ENCODE measurements at places on chromosomes 4 and X. TPM values are rescaled to one million over a fixed set of nuclear protein-coding genes. Genes with fewer than 3 reads are reported as not detected.

DNA sequence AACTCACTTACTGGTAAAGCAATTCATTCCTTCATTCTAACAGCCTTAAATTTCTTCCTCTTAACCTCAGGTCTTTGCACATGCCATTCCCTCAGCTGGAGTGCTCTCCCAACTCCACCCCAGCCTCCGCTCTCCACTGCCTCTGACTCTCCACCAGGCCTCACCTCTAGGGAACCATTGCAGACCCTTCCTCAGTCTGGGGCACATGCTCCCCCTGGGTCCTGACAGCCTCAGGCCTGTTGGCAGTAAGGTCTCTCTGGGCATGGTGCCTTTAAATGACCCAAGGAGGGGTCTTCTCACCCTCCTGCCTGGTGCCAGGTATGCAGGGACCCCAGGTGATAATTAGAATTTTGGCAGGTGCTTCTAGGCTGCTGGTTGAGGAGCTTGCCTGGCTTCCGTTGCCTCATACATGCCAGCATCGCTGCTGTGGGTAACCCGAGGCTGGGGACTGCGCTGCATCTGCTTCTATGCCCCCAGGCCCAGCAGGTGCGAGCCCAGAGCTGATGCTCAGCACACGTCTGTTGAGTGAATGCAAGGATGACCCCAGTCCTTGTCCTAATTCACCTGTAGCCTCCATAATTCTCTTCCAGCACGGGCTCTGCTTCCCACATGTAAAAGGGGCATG lies 27.5 kb upstream of the GPR78 start:
- no peaks in the 10 kb centered on the region for H3K4me1 ChIP-seq
- no peak overlapping the region for H3K27ac ChIP-seq
- no peak overlapping the region for H3K4me3 ChIP-seq
- H3K27me3 ChIP-seq = no peaks in the 10 kb centered on the region

- H3K27ac ChIP-seq = no peak overlapping the region
- H3K4me3 ChIP-seq = no peak overlapping the region
- no peak for DNase-seq
These were observed 3.9 kb downstream of the TREX2 start for GRCh38 chrX:153441981-153442380.

The LYAR gene
- total RNA-seq = 69.4 TPM

DNA sequence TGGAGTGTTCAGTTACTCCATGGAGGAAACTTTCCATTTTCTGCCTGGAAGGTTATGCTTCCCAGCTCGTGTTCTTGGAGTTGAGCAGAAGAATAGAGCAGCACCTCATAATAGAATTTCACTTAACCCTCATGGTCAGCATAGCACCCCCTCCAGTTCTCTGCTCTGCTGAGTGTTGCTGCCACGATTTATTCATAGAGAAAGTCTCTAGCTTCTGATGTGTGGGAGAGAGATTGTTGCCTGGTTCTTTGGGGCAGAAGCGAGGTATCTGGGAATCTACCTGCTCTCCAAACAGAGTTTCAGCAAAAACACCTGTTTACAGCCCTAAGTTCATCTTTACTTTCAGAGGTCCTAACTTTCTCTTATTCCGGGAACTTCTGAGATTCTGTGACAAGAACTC lies 3.9 kb upstream of the DTHD1 start:
- H3K27me3 ChIP-seq = no peaks in the 10 kb centered on the region
- DNase-seq = no peak
- peak overlapping the region; percentile 67 for H3K27ac ChIP-seq
- H3K4me1 ChIP-seq = peaks cover 53% of the 10 kb centered on the region
- H3K36me3 ChIP-seq = no peaks in the 10 kb centered on the region
- no peak overlapping the region for H3K4me3 ChIP-seq

- H3K4me1 ChIP-seq = no peaks in the 10 kb centered on the region
- H3K36me3 ChIP-seq = no peaks in the 10 kb centered on the region
- no peak overlapping the region for H3K27ac ChIP-seq
- H3K4me3 ChIP-seq = no peak overlapping the region
These were observed 73.7 kb downstream of the GABRA2 start for GRCh38 chr4:46316215-46316614.

The RHOXF1 gene
- not detected for total RNA-seq
